ENCODE measurements at places on chromosomes 11 and 22.

DNA sequence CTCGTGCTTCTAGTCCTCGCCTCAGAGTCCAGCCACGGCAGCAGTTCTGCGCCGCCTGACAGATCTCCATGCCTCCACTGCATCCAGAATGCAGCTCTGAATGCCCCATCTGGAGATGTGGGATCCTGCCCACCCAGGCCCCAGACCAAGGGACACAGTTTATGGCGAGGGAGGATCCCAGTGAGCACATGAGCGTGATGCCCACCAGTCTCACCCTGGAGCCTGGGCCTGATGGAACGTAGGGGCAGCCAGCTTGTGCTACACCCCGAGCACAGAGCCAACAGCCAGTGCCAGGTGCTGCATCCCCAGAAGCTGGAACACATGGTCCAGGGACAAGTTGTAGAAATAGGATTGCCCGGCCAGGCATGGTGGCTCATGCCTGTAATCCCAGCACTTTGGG is 10.4 kb downstream of the IGLL1 start:
- no peak for DNase-seq

GRCh38 chr22:45225732-45226502 is 14.8 kb downstream of the KIAA0930 start:
- no peak for DNase-seq

DNA sequence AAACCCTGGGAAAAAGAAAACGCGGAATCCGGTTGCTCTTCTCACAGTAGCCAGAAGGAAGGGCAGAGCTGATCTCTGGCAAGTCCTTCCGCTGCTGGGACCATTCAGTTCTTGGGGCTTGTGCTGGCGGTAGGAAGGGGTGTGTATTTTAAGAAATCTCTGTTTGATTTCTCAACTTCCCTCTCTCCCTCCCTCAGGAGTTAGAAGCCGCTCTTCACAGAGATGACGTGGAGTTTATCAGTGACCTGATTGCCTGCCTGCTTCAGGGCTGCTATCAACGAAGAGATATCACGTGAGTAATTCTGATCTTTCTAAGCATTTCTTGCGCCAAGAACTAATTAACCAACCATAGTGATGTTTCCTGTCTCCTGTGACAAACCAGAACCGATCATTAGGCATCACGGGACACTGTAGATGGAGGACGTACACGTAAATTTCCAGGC is 85.9 kb upstream of the SLC25A18 start:
- no peak for DNase-seq

DNA sequence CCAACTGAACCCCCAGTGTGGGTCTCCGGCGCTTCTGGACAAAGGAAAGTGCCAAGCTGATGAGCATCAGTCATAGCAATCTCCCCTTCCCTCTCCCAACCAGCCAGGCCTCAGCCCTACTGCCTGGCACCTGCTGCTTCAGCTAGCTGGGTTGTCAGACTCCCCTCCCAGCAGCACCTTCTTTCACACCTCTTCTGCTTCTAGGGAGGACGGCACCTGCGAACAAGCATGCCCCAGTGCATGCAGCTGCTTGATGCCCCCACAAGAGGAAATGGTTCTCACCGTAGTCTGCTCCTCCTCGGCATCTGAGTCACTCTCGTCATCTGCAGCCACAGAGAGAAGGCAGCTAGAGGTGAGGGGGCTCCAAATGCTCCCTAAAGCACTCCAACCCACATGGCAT is 25.4 kb downstream of the THOC5 start:
- DNase-seq, result no peak

GRCh38 chr11:85718991-85719807 is 33.2 kb upstream of the CCDC89 start:
- no peak for DNase-seq

DNA sequence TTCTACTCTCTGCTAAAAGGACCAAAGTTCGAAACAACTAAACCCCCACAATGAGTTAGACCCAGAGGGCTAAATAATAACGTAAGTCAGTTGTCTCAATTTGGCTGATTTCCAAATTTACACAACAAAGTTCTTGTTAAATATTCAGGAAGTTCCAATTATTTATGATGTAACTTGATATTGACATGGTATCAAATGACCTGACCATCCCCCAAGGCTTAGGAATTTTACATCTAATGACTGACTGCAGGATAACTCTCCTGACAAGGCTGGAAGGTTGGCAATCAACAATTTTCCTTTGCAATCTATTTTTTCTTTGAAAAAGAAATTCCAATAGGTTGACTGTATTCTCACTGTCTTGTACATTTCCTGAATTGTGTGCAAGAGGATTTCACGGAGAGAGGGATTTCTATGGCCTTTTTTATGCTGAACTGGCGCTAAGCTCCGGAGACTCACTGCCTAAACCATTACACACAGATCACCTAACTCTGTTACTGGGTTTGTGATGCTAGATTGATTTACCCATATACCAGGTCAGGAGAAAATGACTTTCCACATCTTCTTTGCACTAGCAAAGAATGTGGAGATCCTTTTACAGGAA is 9.6 kb upstream of the CDON start:
- no peak for DNase-seq

DNA sequence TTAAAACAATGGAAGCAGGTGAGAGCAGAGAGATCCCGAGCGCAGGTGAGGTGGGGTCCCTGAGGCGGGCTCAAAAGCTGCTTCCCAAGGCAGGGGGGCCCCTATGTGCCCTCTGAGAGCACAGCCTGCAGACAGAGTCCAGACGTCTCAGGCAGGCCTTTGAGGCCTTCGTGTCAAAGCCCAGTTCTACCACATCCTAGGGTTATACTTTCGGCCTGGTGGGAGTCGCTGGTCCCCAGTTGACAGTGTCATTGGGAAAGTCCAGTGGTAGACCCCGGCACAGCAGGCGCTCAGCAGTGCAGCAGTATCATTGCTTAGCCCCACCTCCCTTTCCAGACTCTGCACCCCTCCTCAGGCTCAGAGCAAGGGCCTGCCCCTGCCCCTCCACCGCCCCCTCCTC is 9.1 kb downstream of the LINC01488 start:
- no peak for DNase-seq

GRCh38 chr22:38957046-38957770 is at the start of gene APOBEC3A:
Gene APOBEC3A (plus strand): TSS chr22:38957609. CDS start chr22:38957692, 83 bp downstream.
- no peak for DNase-seq

DNA sequence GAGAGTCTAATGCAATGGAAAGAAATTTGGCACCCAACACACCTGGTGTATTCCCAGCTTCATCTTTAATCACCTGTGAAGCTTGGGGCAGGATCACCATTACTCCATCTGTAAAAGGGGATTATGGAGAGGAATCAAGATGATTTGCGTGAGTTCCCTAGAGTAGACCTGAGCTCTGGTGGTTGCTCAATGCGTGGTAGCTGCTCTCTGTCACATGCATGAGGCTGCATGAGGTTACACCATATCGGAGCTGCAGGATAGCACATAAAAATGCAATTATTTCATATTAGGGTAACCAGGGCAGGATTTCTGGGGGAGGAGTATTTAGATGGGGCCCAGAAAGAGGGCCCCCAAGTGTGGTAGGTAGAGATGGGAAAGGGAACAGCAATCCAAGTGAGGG is 35.3 kb upstream of the CLMP start:
- DNase-seq, result no peak

DNA sequence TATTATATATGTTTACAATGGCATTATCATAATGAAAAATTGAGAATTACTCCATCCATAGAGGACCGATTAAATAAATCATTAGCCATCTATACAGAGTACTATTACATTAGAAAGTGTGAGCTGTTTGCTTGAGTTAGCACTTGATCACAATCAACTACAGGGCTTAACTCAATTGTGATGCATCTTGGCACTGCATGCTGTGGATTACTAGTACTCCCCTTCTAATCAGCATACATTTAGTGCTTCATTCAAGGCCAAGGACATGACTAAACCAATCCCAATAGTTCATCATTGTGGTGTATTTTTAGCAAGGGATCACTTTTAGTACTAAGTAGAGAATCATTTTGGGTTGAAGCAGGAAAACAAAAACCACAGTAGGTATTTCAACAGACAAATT is 23.5 kb upstream of the ARHGAP42 start:
- no peak for DNase-seq

- no peak for DNase-seq
Observed at GRCh38 chr11:77080643-77081210, 14.0 kb downstream of the CAPN5 start.

- DNase-seq, result no peak
Observed at GRCh38 chr22:48857202-48857805, 970.4 kb downstream of the BRD1 start.

- DNase-seq, result no peak
Observed at GRCh38 chr11:127358160-127358559, 357.6 kb upstream of the KIRREL3 start.

- DNase-seq, result no peak
Observed at GRCh38 chr11:115256397-115257197, 247.6 kb downstream of the CADM1 start.

- no peak for DNase-seq
Observed at GRCh38 chr11:38796281-38796680, 2198.2 kb upstream of the RAG2 start.

DNA sequence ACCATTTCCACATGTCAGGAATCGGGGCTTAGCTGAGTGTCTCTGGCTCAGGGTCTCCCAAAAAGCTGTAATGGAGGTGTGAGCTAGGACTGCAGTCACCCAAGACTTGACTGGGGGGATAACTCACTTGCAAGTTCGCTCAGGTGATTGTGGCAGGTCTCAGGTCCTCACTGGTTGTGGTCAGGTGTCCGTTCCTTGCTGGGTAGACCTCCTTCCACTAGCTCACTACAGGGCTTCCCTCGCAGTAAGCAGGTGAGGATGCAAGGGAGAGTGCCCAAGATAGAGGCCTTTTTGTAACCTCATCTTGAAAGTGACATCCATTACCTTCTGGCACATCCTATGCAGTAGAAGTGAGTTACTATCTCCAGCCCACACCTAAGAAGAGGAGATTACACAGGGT is 29.5 kb downstream of the C11orf58 start:
- DNase-seq, result no peak

GRCh38 chr11:47886096-47886495 is 37.9 kb upstream of the NUP160 start:
- DNase-seq, result no peak

DNA sequence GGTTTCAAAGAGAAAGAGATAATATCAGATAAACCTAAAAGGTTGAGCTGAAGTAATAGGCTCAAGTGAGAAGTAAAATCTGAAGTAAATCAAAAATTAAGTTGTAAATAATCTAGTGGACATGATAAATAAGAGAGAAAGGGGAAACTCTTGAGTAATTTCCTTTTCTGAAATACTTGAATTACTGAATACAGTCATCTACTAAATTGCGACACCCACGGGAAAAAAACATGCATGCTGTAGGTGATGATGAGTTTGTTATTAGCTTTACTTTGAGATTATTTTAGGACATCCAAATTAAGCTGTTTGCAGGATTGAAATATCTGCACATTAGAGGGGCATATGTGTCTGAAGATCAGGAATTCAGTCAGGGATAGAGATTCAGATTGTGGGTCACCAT is 50.0 kb upstream of the CARD18 start:
- DNase-seq, result no peak

GRCh38 chr11:86724137-86724536 is 51.7 kb upstream of the ME3 start:
- DNase-seq, result no peak

- no peak for DNase-seq
Observed at GRCh38 chr11:257766-258493, 20.3 kb upstream of the NLRP6 start.

DNA sequence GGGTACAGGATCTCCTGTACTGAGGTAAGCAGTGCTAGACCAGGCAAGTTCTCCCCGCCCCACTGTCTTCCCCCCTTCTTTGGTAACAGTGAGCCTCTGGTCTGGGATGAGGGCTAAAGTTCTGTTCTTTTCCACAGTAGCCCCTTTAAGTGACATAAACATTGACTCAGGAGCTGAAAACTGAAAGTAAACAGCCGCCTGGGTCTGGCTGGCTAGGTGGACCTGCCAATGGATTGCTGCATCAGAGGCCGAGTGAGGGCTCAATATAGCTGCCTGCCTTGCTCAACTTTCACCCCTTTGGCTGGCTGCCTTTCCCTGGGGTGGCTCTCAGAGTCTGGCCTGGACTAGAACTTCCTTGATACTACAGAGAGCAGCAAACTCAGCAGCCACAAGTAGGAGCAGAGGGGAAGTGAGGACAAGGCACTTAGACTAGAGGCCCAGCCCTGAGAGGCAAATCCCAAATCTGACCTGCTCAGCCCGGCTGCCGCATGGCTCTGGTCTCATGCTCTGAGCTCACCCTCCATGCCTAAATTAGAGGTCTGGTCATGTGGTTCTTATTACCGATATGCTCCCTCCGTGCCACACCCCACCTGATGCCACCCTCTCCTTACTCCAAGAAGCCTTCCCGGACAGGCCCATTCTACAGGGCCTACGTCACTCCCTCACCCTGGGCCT is 9.6 kb upstream of the UCP3 start:
- DNase-seq, result no peak

GRCh38 chr11:65581928-65582327 is 6.1 kb downstream of the EHBP1L1 start:
- no peak for DNase-seq

- DNase-seq, result no peak
Observed at GRCh38 chr11:97259884-97260283, 870.1 kb downstream of the JRKL start.
